ENCODE measurements at places on chromosomes 5 and 9. TPM values are rescaled to one million over a fixed set of nuclear protein-coding genes. Genes with fewer than 3 reads are reported as not detected.

DNA sequence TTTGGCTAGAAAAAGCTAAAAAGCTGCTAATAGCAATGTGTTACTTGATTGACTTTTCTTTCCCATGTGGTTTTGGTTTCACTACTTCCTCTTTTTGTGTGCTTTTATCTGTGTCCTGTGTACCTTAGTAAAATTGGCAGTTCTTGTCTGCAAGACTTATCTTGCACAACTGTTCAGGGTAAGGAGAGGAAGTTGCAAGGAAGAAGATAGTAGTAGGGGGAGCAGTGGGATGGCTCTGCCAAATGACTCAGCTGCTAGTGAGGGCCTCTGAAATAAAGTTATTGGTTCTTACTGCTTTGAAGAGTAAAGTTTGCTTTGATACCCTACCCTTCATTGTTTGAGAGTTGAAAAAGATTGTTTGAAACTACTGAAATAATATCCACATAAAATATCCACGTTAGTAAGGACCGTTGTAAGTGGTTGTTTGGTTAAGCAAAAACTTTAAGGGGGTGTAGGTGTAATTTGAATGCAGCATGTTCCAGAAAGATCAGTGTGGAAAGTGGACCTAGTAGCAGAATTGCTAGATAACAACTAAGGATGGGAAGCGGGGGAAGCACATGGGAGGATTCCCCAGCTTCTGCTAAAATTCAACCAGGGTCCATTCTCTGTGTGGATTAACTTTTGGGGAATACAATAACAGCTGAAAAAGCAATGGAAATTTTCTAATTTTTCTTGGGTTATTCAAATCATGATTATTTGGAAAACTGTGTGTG, 123.5 kb downstream of the SCAMP1 start:
- no peak for DNase-seq

- DNase-seq = no peak
These were observed 265.3 kb downstream of the ENC1 start for GRCh38 chr5:74375271-74375670.

- DNase-seq = peak; percentile 61
These were observed 42.2 kb upstream of the FBP1 start for GRCh38 chr9:94681508-94681907.

DNA sequence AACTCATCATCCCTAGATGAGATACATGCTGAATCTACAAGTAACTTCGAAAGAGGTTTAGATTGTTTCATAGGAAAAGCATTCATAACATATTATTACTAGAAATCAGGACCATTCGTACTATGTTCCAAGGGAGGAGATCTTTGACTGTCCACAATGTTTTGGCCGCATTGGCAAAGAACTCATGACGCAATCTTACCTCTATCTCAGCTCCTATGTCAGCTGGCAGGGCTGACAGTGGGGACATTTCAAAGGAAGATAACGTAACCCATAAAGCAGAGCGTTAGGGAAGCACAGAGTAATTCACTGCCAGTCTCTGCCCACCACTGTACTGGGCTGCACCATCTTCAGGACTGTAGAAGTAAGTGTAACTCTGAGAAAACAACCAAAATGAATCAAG, 69.7 kb downstream of the EFNA5 start:
- no peak for DNase-seq

GRCh38 chr5:90274216-90274615, 135.3 kb downstream of the CETN3 start:
- no peak for DNase-seq

Gene ANXA6
- total RNA-seq = 180 TPM

GRCh38 chr5:154447089-154447725, 1.4 kb downstream of the SAP30L start:
- no peak for DNase-seq

DNA sequence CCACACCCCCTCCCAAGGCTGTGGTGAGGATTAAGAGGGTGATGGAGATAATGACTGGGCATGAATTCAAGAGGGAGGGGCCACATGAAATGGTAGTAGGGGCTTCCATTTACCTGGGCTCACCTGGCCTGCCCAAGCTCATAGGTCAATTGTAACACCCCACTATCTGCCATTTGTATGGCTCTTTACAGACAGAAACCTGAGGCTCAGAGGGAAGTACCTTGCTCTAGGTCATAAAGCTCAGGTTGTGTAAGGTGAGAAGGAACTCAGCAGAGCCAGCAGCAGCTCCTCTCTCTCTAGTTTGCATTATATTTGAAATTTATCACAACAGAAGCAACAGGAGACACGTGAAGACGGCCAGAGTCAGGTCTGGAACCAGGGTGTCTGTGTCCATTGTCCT, 133.4 kb upstream of the ALDH1B1 start:
- no peak for DNase-seq

Gene SLC25A2
- 1.2 TPM for total RNA-seq

Gene GM2A
- 30.9 TPM for total RNA-seq

Gene GRM6
- total RNA-seq = not detected

- no peak for DNase-seq
These were observed 24.8 kb downstream of the ABLIM3 start for GRCh38 chr5:149166128-149166527.

- DNase-seq = no peak
These were observed 3.3 kb upstream of the LSM11 start for GRCh38 chr5:157740229-157740610.

GRCh38 chr5:9947225-9947714, 302.4 kb downstream of the ATPSCKMT start:
- no peak for DNase-seq

Gene STING1
- 63.3 TPM for total RNA-seq

GRCh38 chr5:15440434-15440833, 59.5 kb upstream of the FBXL7 start:
- no peak for DNase-seq

Gene PCDHB2
- total RNA-seq = 1.1 TPM

GRCh38 chr5:89596821-89597220, 713.8 kb upstream of the MEF2C start:
- DNase-seq = no peak

Gene ADGRD2
- total RNA-seq = not detected

Gene PKD2L2
- not detected for total RNA-seq

GRCh38 chr9:130895038-130895437, 1.6 kb downstream of the QRFP start:
- DNase-seq = no peak

DNA sequence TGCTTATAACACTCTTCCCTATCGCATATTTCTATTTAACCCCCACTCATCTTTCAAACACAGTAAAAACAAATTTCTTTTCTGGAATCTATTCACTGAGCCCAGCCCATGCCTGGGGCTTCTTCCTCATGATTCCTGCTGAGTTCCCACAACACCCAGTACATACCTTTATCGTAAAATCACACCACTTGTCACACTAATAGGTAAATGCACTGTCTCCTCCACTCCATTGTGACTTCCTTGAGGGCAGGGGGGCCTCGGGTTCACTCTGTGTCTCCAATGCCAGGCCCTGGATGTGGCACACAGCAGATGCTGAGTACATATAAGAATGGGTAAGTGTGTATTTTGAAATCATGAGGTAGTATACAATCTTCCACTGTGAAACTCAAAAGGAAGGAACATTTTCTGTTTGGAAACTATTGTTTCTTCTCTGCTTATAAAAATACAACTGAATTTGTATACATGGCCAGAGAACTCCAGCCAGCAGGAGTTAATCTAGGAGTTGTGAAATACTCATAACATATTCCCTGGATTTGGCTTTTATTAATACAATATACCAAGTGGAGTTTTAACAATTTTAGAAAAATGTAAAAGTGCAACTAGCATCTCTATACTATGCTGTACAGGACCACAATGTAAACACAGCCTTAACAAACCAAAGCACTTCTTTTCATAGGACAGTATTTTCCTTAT, 7.2 kb downstream of the PLK2 start:
- no peak for DNase-seq

Gene OR1Q1
- total RNA-seq = not detected
